Thoracic aorta (tissue), 2 donors: ENCODE measurements at places on chromosomes 6 and 20.

DNA sequence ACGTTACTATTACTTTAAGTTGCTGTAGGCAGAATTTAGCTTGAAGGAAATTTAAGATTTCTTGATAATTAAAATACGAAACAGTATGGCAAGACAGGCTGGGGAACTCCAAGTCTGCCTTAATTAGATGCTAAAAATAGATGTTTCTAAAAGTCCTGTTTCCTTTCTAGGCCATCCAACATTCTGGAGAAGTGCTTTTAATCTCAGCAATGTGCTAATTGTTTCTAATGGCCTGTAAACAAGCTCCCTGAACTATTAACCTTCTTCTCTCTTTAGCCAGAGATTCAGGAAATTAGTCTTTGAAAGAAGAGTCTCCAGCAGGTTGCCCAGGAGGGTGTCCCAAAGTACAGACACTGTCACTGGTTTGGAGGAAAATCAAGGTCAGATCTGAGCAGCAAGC is 677.3 kb upstream of the AGPAT4 start:
- DNase-seq, result no peak

- DNase-seq, result no peak
These were observed 50.3 kb downstream of the DOP1A start for GRCh38 chr6:83117802-83118201.

- DNase-seq, result no peak
These were observed 26.5 kb downstream of the PDE10A start for GRCh38 chr6:165636402-165637048.

DNA sequence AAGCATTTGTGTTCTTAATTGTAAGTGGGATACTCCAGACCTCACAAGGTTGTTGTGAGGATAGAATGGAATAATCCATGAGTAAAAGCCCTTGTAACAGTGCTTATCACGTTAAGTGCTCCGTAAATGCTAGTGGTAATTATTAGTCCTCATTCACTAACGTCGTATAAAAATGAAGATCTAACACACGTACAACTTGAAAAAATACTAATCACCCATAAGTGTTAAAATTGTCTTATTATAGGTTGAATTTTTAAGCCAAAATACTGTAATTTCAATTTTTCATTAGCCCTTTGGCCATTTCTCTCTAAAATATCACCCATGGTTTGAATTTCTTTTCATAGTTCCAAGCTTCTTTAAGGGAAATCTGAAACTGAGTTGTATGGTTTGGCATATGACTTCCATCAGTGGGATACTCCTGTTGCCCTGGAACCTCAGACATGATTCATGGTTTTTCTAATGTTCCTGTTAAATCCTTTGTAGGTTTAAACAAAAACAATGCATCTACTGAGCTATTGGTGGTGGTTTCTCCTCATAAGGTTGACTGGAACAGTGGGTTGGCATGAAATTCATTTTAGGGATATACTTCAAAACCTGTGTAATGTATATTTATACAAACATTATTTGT is 19.1 kb downstream of the XRN2 start:
- DNase-seq, result no peak

DNA sequence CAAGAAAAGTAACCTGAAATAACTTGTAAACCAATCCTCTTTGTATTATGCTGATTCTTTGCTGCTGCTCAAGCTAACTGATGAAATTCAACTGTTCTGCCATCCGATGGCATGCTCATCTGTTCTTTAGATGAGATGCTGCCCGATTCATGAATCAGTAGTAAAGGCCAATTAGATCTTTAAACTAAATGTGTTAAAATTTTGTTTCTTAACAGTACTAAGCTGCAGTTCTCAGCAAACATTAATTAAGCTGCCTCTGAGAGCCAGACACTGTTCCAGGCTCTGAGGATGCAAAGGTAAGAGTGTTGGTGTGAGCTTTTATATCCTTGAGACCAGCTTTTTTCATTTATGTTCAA is 77.0 kb upstream of the NT5E start:
- no peak for DNase-seq

DNA sequence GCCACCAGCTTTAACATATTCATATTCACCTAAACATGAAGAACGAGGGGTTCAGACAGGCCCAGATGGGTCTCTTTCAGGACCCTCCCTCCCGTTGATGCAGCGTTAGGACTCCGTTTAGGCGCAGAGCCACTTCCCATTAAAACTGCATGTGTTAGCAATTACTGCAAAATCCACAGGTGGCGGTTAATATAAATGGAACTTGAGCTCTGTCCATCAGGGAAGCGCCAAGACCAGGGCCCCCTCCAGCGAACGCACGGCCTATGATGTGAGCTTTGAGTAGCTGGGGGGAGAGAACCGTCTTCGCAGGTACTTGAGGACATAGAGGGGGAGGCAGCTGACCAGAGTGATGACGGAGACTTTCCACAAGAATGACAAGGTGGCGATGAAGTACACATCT is 58.4 kb upstream of the NFATC2 start:
- no peak for DNase-seq

DNA sequence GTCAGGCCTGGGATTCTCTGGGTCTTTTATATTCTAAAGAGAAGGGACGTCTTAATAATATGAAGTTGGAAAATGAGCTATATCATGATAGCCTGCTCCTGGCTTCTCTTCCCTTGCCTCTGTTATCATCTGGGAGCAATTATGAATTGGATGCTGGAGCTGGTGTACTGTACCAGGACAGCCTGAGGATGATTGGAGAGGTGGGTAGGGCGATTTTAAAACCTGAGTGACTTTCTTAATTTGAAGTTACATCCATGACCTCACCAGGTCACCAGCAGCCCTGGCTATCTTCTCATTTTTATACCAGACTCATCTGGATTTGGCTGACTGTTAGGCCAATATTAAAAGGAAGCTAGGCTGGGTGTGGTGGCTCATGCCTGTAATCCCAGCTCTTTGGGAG is 317.6 kb downstream of the CLIC5 start:
- DNase-seq, result no peak

- DNase-seq, result no peak
These were observed 205.2 kb downstream of the ERMARD start for GRCh38 chr6:169956580-169956979.

GRCh38 chr6:114569669-114570068 is 226.8 kb upstream of the HS3ST5 start:
- no peak for DNase-seq

DNA sequence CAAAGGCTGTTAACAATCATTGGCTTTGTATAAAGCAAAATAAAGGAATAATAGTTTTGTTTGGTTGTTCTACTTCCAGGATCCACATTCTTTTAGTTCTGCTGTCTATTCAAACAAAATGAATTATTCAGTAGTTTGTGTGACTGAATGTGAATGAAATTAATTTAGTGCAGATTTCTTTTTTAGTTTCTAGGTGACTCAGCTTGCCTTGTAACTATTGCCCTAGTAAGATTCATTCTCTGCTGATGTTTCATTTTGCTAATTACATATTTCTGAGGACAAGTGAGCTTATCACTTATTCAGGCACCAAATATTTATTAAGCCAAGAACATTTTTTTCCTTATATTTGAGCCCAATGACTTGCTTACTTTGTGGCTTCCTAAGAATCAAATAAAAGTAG is 46.5 kb upstream of the RIPOR2 start:
- no peak for DNase-seq

DNA sequence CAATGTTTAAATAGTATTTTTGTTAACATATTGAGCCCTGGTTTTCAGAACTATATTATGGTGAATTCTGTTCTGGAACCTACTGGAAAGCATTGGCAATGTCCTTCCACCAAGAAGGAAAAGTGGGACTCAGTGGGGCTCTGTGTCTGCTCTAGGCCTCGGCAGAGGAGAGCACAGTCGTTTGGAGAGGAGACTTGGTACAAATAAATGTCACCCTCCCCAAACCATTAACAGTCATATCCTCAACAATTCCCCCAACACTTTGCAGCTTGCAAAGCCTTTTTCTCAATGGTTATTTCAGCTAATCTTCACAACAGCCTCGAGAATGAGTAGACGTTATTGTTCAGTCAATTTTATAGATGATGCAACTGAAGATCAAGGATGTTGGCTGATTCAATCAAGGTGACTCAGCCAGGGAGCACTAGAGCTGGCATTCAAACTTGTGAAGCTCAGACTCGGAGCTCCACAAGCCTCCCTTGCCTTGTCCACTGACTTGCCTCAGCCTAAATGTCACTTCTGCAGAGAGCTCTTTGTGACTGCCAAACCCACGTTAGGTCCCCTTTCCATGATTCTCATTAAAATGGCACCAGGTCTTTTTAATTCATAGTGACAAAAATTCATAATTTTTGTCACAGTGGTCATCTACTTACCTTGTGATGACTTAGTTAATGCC is 60.6 kb downstream of the TOX2 start:
- no peak for DNase-seq

GRCh38 chr6:105624021-105624420 is 221.1 kb upstream of the PREP start:
- no peak for DNase-seq

DNA sequence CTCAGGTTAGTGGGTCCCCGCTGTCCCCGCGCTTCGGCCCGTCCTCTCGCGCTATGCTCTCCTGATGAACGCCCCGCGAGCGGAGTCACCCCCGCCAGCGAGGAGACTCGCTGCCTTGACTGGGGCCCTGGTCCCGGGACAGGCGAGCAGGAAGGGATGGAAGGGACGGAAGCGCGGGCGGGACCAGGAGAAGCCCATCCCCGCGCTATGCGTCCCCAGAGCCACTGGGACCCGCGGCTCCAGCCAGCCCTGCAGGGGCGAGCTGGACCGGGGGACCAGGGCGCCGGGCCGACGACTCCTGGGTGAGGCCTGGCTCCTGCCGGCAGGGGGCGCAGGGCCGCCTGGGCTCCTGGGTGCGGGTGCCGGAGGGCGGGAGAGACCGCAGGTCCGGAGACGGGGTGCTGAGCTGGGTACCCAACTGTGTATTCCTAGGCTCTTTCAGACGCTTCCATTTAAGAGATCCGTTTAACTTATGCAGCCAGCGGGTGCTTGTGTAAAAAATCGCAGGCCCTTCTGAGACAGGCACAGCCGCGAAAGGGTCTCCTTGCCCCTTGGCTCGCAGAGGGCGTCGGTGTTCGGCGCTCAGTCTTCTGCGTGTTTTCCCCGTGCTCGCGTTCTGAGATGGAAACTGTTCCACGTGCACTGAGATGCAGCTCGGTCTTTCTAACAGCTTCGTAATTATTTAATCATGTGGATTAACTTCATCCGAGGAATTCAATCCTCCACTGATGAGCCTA is 580 bp upstream of the SYCP2 start:
- DNase-seq, result no peak

DNA sequence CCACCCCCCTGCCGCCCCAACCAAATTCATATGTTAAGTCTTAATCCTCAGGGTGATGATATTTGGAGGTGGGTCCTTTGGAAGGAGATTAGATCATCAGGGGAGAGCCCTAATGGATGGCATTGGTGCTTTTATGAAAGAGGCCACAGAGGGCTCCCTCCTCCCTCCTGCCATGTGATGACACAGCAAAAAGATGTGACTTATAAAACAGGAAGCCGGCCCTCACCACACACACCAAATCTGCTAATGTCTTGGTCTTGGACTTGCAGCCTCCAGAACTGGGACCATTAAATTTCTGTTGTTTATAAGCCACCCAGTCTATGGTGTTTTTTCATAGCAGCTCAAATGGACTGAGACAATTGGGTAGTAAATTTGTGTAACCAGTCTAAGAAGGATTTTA is 176.3 kb downstream of the ADGRG6 start:
- DNase-seq, result no peak

- DNase-seq, result no peak
These were observed 73.6 kb downstream of the LCA5 start for GRCh38 chr6:79463621-79464050.

DNA sequence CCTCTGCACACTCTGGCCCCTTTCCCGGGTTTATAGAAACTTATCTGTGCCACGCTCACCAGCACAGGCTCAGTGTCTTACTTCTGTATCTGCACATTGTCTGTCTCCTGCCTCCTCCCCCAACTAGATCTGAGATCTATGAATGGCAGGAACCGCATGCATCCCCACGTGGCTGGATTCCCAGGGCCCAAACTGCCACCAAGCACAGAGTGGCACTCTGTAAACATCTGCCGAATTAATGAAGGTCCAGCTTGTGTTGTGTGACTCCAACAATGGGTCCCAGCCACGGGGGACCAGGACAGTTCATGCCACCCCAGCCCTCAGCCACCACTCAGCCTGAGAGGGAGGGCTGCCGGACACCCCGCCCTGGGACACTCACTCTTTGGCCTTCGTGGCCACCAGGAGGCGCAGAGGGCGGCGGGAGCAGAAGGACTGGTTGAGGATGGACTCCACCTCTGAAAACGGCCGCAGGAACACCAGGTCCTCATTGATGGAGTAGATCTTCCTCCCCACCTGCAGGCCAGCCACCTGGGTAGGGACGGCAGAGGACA is 171.1 kb downstream of the PREX1 start:
- no peak for DNase-seq

GRCh38 chr6:151052021-151052646 is 186.6 kb downstream of the MTHFD1L start:
- DNase-seq, result no peak

DNA sequence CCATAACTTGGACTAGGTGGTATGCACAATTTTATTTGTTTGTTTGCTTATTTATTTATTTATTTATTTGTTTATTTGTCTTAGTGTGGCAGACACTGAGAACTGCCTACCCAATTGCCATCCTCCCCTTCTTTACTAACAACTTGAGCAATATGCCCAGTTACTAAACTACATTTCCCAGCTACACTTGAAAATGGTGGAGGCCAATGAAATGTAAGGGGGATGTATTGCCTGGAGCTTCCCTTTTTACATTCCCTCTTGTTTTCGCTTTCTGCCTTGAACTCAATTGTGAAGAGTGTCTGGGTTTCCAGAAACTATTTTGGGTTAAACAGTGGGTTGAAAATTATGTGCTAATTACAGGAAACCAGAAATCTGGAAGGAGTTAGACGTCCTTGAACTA is 152.7 kb upstream of the FKBP1C start:
- no peak for DNase-seq

GRCh38 chr6:144252259-144252658 is 32.9 kb upstream of the UTRN start:
- DNase-seq, result no peak

- no peak for DNase-seq
These were observed 261.2 kb downstream of the ADGB start for GRCh38 chr6:146859795-146860495.
